ENCODE measurements at places on chromosomes 2 and 18.

GRCh38 chr2:147366279-147366678 is 478.6 kb upstream of the ACVR2A start:
- no peak for DNase-seq

- DNase-seq, result no peak
These were observed 288.0 kb downstream of the TDRD15 start for GRCh38 chr2:21411741-21412140.

- DNase-seq, result peak; percentile 69
These were observed 459 bp upstream of the EFR3B start for GRCh38 chr2:25041307-25041927.

DNA sequence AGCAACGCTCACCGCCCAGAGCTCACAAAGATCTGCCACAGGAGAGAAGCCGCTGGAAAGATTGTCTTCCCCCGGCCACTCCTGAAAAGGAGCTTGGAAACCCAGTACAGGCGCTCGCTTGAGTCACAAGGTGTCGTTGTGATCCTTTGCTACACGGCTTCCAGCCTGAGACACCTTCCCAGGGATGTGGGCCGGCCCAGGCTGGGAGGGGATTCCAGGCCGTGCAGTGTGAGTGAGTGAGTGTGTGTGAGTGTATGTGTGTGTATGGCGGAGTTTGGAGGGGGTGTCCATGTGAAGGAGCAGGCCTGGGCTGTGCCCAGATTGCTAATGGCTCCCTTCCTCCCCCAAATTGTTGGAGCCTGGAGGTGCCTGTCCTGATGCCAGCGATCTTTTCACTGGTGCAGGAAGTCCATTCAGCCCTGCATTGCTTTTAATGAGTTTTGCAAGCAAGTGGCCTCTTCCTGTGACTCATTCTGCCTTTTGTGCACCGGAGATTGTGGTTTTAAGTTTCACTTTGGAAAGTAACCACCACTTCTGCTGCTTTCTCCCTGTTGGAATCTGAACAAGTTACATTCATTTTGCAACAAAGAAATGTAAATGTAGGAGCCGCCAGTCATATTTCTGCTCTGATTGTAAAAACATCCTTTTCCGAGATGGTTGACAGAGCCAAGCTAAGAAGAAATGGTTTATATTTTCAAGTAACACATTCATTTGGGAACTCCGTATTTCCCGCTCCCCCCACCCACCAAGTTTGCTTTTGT is 83.7 kb downstream of the LPIN1 start:
- peak; percentile 97 for DNase-seq

DNA sequence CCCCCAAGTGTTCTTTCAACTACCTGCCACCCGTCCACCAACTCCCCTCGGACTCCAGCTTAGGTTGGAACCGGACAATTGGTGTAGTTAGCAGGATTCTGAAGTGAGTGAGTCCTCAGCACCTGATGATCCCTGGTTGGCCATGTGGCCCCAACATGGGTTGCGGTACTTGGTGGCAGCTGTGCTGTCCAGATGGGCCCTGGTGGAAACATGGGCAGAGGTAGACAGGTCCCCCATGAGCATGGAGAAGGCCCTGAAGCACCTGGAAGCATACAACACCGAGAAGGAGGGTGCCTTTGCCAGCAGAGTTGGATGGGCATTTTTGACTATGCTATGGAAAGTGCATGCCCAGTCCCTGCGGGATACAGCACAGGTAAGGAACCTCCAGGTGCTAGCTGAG is 11.0 kb upstream of the C2orf42 start:
- no peak for DNase-seq
